Fibroblast of the aortic adventitia (primary cell): ENCODE measurements at places on chromosomes 12 and 14. TPM values are rescaled to one million over a fixed set of nuclear protein-coding genes. Genes with fewer than 3 reads are reported as not detected.

- DNase-seq: no peak
These were observed 73.9 kb downstream of the EP400 start for GRCh38 chr12:132023658-132024057.

DNA sequence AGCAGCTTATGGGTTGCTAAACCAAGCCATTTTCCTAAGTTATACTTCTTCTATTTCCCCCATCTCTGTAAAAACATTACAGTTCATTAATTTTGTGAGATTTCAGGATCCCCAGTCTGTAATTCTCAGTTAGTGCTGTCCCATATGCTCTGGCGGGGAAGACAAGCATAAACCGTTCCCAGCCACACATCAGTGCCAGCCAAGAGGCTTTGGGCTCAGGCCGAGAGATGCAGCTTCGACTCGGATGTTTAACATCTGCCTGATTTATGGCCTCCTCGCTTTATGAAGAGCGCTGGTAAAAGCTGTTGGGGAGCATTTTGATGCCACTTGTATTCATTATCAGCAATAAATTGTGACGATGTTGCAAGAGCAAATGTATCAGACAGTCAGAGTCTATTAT, 349.1 kb upstream of the CCDC196 start:
- no peak for DNase-seq

DNA sequence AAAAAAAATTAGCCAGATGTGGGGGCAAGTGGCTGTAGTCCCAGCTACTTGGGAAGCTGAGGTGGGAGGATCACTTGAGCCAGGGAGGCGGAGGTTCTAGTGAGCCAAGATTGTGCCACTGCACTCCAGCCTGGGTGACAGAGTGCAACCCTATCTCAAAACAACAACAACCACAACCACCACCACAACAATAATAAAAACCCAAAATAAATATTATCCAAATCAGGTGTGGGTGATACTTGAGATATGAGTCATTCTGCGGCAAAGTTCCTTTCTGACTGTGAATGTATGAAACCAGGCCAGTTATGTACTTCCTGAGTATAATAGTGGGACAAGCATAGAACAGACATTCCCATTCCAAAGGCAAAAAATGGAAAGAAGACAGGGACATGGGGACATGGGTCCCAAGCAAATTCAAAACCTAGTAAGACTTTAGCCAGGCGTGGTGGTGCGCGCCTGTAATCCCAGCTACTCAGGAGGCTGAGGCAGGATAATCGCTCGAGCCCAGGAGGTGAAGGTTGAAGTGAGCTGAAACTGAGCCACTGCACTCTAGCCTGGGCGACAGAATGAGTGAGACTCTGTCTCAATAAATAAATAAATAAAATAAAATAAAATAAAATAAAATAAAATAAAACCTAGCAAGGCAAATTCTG, 9.7 kb upstream of the ERC1 start:
- DNase-seq: no peak

ARMH4 gene
- total RNA-seq: 4.2 and 13.2 TPM in 2 replicates

- DNase-seq: no peak
These were observed 34.2 kb upstream of the PLEKHA5 start for GRCh38 chr12:19095331-19095730.

- DNase-seq: no peak
These were observed 52.1 kb upstream of the DCD start for GRCh38 chr12:54700301-54700700.

CLEC12A gene
- total RNA-seq: not detected in 2 replicates

DNA sequence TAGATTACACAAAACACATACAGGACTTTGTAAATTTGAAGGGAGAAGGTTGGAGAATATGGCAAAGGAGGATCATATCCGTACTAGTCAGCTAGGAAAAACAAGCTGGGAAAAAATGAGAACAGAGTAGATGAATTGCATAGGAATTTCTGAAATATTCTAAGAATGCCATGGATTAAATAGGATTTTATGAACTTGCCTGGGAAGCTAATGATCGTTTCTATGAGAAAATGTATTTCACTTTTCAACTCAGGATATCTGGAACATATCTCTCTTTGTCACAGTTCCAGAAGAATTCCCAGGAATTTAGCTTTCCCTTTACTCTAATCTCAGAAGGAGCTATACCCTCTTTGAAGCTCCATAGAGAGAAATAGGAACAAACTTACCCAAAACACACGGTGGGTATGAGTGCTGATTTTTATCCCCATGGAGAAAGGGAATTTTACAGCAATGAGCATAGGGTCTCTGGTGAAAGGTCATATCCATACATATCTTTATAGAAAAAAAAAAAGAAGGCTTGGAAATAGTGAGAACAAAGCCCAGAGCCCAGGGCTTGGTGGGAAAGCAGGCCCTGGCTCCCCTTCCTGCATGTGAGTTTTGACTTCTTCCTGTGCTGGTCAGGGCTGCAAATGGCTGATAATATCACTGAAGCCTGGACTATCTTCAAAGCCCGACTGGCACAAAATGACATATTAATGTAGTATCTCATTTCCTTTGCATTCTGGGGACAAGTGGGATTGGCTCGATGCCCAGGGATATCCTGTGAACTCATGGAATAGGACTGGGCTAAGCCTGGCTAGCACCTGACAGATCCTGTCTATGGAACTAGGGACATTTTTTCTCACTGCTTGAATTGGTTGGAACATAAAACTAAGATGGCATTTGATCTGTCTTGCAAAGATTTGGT, 136.3 kb downstream of the AEBP2 start:
- DNase-seq: peak; percentile 75
